ENCODE measurements at places on chromosomes 6 and 20.

DNA sequence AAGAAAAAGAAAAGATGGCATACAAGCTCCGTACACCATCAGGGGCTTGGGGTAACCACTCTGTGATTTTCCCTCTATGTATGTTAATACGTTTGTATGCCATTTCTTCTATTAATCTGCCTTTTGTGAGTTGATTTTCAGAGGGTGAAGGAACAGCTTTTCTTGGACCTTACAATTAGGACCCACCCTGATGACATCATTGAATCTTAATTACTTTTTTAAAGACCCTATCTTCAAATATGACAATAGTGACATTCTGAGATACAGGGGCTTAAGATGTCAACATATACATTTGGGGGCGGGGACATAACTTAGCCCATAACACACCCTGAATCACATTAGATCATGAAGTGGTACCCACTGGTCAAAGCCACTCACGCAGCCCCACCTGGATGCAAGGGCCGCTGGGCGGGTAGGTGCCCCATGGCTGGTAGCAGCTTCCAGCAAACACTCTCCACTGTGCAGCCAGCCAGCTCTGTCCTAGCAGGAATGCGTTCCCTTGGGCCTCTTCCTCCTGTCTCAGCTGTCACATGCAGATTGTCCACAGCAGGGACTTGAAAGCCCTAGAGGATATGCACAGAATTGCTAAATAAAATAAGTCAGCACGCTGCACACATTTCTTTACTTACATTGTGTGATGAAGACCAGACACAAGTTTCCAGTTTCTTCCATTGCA, 74.5 kb downstream of the FOXF2 start:
- DNase-seq: no peak

DNA sequence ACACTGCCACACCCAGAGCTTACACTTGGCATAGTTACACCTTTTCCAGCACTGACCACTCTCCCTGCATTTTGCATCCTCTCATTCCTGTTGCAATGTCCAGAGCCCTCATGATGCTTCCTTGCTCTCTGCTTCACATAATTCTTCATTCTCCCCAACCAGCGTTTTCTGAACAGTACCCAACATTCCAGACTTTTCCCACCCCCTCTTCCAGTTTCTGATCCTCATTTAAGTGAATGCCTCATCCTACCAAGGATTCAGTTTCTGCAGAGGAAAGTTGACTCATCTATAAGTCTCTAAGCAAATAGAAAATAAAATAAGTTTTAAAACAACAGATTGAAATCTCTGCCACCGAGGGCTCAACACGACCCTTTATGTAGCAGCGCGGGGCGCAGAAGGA, 321.3 kb upstream of the TCF21 start:
- no peak for DNase-seq

DNA sequence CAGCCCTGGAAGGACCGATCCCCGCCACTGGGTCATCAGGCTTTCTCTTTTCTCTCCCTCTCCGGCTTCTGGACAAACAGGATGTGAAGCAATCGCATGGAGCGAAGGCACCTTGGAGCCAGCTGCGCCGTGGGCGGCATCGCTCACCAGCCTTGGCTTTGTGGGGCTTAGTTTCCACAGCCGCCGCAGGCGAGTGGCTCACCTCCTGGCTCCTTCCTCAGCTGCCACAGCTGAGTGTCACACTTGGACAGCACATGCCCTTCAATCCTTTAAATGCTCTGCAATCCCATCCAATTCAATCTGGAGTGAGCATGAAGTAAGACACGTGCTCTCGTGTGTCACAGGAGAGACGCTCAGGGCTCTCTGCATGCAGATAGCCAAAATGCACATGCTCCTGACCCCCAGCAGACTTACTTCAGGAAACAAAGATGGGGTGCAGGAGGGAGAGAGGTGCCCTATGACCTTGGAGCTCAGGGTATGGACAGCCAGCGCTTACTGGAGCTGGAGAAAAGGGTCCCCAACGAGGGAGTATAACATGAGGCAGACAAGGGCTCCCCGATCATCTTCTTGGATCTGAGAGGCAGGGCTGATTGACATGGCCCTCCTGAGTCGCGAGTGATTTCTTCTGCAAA, 70.9 kb downstream of the BMP7 start:
- DNase-seq: no peak

DNA sequence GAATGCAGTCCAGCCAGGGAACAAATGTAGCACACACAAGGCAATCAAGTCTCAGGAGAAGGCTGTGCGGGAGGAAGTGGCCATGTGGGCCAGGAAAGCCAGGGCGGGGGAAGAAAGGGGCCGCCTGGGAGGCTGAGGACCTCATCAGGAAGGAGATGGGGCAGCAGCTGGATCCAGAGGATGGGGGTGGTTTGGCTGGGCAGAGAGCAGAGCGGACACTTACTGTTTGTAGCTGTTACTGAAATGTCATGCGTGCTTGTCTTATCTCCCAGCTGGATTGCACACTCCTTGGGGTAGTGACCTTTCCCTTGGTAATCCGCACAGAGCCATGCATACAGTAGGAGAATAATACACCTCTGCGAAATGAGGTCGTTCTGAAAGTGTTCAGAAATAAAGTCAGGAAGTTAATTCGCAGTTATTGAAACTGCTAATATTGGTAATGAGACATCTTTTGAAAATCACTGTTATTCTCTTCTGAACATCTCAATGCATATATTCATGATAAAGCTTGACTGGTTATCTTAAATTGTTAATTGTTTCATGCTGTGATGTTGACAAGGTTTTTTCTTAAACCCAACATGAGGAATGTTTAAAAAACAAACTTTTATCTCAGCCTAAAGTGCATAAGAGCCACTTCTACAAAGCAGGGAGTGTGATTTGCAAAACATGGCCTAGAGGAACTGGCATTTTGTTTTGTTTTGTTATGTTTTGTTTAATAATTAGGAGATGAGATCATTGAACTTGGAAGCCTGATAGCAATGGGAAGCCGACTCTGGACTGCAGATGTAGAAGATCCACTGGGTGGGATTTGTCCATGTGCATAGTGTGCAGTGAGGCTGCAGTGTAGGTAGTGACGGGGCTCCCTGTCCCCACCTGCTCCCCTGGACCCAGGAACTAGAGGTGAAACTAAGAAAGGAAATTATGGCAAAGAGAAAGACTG, 18.0 kb upstream of the MAP3K4 start:
- no peak for DNase-seq

DNA sequence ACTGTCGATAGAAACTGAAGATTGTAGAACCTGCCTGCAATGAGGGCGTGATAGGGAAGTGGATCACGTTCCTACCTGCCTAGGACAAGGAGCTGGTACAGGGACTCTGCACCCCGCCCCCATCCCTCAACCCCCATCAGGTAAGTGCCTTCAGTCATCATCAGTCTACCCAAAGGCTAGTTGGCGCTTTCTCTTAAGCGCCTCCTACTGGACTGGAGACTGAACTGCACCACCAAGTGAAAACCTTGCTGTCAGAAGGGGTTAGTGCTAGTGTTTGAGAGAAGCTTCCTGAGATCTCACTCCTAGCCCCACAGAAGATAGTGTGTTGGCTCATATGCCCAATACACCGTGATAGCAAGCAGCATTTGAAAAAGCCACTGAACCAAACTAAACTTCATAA, 706.5 kb upstream of the MAN1A1 start:
- no peak for DNase-seq

GRCh38 chr6:150712505-150713252, 113.0 kb downstream of the PLEKHG1 start:
- no peak for DNase-seq

DNA sequence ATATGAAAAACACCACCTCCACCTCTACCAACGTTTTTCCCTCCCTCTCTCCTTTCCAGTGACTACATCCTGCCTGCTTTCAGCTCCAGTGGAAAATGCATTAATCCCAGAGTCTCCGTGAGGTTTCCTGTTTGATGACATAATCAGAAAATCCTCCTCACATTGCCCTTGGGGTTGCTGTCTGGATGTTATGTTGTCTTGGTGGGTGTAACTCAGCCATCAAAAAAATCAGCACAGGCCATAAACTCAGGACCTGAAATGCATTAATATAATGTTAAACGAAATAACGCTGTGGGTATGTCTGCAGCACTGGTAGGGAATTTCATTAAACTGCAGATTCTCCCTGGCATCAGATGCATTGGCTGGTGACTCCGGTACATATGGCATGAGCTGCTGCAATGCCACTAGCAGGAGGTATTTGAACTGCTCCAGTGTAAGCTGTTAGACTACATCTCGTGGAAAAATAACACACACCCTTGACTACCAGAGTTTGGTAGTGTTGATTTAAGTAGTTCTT, 297.8 kb downstream of the PRL start:
- DNase-seq: no peak

DNA sequence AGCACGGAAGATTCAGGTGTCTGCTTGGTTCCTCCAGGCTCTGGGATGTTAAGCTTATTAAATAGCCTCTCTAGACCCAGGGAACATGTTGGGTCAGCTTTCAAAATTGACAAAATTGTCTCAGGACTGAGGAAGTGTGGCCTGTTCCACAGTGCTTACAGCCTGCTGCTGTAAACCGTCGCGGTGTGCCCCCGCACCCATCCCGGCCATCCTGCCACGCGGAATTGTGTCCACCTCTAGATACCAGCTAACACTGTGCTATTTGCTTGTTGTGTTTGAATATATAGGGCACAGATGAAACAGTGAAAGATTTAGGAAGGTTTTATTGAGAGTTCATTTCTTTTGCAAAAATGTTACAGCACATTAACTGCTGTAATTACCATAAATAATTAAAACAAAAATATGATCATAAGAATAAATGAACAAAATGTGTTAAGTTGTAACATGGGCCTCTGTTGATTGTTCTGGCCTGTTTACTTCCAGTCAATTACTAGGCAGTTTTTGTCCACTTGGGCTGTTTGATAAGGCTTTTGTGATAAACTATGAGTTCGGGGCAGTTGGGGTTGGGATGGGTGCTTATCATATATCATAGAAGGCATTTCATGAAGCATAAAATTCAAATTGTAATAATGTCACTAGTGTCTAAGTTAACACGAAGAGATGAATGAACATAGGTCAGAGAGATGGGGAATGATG, 77.4 kb downstream of the ARID1B start:
- no peak for DNase-seq

DNA sequence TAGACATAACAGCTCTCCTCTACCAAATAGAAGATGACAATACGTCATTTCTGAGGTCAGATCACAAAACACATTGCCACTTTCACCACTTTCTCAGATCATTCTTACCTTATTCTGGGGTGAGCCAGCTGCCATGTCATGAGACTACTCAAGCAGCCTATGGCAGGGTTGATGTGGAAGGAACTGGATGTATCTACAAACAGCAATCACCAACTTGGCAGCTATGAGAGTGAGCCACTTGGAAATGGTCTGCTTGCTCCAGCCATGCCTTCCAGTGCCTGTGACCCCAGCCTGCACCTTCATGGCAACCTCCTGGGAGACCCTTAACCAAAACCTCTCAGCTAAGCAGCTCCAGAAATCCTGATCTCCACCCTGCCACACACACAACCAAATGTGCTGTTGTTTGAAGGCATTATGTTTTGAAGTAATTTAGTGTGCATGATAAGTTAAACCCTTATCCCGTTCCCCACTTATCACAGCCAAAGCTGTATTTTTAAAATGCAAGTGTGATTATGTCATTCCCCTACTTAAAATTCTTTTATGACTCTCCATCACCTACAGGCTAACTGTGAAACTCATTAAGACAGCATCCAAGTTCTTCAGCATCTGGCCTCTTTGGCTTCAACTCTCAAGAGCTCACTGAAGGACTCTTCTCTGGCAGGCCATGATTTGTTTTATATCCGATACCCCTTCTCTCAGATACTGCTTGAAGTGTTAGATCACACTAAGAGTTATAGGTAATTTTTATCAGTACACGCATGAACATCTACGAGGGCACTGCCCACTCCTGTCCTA, 150.6 kb downstream of the LY86 start:
- DNase-seq: no peak

DNA sequence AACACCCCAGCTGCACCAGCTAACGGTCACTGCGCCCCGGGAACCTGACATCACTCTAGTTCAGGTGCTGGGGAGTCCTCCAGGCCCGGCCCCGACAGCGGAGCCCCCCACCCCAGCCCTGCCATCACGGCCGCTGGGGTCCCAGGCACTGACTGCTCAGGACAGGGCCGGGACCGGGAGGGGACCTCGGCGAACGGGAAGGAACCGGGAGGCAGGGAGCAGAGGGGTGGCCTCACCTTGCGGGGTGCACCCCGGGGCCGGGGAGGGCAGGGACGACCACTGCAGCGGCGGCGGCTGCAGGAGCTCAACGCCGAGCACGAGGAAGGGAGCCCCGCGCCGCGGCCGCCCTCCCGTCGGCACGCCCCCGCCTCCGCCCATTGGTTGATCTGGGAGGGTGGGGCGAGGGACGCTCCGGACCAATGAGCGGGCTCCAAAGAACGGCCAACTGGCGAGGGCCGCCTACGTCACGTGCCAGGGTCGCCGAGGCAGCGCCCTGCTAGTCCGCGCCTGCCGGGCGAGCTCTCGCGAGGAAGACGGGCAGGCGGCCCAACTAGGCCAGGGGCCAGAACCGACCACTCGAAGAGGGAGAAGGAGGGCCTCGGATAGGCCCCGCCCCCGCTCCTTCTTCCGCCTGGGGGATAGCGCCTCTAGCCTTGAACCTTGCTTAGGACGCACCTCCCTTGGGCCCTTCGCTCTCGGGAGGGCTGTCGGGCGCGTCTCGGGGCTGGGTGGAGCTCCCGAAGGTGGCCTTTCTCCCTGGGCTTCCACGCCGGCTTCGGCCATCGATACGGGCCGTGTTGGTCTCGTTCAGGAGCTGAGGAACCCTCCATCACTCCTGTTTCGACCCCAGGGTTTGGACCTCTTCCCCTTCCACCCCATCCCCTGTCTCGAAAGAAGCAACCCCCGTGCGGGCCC, at the start of gene ADISSP:
ADISSP (minus strand) TSS at position 327 of the 915 bp plus-strand sequence. CDS start 7,653 bp downstream, outside the sequence.
- DNase-seq: peak; percentile 99

DNA sequence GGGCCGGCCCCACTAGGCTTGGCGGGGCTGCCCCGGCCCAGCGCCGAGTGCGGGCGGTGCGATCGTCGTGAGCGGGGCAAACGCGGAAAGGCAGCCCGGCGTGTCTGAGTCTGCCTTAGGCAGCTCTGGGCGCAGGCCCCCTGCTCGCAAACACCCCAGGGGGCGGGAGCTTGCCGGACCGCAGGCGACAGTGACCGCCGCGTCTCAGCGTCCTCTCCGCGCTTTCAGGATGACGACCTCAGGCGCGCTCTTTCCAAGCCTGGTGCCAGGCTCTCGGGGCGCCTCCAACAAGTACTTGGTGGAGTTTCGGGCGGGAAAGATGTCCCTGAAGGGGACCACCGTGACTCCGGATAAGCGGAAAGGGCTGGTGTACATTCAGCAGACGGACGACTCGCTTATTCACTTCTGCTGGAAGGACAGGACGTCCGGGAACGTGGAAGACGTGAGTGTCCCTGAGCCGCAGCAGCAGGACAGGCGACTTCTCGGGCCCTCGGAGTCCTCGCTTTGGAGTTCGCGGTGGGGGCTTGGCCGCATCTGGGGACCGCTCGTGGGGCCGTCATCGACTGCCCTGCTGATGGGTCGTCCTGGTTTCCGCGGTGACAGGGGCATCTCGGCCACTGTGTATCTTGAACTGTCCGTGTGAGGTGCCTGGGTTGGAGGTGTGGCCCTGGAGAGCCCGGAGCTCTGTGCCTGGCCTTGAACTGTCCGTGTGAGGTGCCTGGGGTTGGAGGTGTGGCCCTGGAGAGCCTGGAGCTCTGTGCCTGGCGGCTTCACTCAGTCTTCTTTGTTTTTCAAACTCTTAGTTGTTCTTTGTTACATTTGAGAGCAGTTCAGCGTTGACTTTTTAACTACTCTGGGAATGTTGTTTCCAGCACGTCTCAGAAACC, 786 bp downstream of the ADRM1 start:
- DNase-seq: peak; percentile 34

GRCh38 chr20:48733296-48733790, 94.5 kb downstream of the PREX1 start:
- DNase-seq: no peak
